Hematopoietic multipotent progenitor cell (in vitro differentiated cells): ENCODE measurements at places on chromosomes 2 and 18. TPM values are rescaled to one million over a fixed set of nuclear protein-coding genes. Genes with fewer than 3 reads are reported as not detected.
A peak's percentile ranks its signal among the peaks of the same experiment; 100 is the strongest.

The KLHL41 gene
- total RNA-seq, result under 0.01 TPM

The TUBA3E gene
- not detected for total RNA-seq

The FAM124B gene
- 46.3 TPM for total RNA-seq

The DCDC2C gene
- total RNA-seq, result not detected

The IGFBP2 gene
- 8.3 TPM for total RNA-seq

GRCh38 chr2:129619471-129619870, 360.0 kb upstream of the RAB6C start:
- DNase-seq, result no peak

GRCh38 chr2:217530392-217531090, 472.3 kb downstream of the TNS1 start:
- no peak for DNase-seq

DNA sequence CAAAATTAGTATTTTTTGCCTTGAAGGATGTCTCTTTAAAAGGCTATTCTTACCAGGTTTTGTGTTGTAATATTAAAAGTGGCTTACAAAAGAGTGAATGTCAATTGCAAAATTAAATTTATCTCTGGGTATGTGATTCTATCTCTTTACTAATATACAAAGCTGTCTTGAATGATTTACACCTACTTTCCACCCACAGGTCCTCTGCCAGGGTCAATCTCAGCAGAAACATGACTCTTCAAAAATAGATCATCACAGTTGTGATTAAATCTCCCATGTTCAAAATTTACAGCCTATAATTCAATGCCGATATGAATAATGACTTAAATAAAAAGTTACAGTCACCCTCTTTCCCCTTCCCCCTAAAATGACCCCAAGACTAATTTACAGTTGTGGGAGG, 78.8 kb downstream of the SLC8A1 start:
- DNase-seq, result no peak

DNA sequence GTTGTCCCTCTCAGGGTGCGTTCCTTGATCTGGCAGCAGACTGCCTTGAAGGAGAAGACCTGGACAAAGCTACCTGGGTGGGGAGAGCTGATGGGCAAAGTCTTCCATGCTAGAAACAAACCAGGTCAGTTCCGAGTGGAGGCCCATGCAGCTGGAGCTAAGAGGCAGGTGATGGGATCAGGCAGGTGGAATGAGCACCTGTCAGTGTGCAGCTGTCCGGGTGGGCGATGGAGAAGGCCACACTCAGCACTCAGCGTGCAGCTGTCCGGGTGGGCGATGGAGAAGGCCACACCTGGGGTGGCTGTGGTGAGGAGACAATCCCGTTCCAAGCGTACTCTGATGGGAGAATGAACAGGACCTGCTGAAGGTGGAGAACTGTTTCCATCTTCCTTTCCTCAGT, 237.3 kb upstream of the MYT1L start:
- DNase-seq, result no peak

- no peak for DNase-seq
These were observed 99.9 kb downstream of the RBBP8 start for GRCh38 chr18:23033056-23033455.

DNA sequence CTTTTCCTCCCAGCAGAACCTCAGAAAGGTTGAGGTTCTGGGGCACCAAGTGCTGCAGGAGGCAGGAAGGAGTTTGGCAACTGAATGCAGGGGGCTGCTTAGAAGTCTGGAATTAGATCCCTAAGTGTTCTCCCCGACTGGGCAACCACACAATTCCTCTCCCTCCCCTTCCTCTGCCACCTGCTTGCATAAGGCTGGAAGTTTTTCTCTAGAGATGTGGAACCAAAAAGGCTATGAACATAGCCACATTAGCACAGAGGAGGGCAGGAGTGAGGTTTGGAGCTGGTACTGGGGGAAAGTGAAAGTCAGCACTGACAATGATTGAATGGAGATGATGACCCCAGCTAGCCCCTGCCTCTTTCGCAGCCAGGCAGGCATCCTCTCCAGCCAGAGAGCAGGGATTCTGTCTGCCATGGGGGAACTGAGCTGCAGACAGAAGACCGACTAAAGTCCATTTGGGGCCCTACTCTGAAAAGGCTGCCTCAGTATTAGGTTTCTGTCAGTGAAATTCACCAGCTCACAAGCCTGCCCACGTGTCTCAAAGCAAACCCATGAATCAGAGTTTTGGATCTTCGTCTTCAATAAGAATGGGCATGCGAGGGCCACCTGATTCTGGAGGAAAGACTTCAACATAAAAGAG, 87.9 kb upstream of the ITGA6 start:
- peak; percentile 6 for DNase-seq

GRCh38 chr2:157838442-157839161, 37.5 kb downstream of the ACVR1 start:
- DNase-seq, result peak; percentile 65

GRCh38 chr2:99422599-99422998, 67.2 kb downstream of the REV1 start:
- no peak for DNase-seq

DNA sequence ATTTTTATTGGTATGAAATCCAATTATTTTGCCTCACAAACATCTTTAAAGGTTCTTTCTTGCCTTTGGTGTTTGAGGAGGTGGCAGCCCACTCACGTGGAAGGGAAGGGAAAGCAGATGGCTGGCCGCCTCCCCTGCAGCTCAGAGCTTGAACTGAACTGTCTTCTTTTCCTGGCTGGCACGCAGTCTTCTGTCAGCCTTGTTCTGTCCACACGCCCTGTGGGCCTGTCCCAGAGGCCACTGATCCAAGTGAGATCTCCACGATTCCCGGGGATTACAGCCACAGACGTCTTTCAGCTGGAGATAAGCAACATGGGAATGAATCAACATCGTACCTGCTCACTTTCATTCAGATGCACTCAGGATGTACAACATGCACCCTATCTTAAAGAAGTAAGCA, 73.3 kb downstream of the TMEM18 start:
- DNase-seq, result no peak

DNA sequence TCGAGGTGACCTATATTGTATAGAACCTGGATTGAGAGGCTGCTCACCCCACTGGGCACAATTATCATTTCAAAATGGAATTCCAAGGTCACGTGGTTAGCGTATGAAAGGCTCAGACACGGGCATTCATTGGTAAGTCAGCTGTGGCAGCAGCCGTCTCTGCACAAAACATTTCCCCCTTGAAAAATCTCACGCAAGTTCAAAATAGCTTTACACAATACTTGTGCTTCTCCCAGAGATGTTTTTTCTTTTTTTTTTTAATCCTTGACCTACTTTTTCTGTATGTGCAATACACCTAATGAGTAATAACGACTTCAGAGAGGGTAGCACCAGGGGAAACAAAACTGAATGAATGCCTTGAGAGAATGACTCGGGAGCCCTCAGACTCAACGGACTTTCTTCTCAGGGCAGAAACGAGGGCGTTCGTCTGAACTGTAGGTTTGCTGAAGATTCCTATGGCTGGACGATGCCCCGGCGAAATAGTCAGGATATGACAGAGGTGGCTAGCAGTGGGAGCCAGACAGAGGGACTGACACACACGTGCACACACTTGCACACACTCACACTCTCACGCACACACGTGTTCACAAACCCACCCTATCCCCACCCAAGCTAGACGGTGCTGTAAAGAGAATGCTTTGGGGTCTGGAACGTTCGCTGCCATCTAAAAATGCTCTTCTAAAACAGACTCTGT, 77.8 kb downstream of the PDCL3 start:
- no peak for DNase-seq

DNA sequence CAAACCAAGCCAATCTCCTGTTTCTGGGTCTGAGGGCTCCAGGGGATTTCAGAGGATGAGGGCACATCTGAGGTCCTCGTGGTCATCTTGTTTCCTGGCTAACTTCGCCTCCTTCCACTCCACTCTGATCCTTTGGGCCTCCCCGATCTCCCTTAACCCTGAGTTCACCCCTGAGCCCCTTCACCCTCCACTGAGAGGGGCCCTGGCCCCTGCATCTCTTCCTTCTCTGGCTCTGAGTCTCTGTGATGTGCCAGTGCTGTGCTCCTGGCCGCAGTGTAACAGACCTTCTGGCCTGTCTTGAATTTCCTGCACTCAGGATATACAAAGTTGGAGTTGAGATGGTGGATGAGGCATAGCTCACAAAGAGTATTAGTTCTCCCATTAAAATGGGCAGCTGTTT, 84.7 kb upstream of the BOD1L2 start:
- DNase-seq, result no peak

- no peak for DNase-seq
These were observed 159.8 kb downstream of the METTL4 start for GRCh38 chr18:2411381-2411960.
